ENCODE measurements at places on chromosomes 11 and 22.

DNA sequence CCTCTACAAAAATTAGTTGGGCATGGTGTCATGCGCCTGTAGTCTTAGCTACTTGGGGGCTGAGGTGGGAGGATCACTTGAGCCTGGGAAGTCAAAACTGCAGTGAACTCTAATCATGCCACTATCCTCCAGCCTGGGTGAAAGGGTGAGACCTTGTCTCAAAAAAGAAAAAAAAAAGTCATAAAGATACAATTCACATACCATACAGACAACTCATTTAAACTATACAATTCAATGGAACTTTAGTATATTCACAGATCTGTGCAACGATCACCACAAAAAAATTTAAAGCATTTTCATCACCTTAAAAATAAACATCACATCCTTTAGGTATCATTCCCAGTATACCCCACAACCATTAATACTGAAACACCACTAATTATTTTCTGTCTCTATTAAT, 201.2 kb downstream of the PGR start:
- DNase-seq: peak; percentile 23

DNA sequence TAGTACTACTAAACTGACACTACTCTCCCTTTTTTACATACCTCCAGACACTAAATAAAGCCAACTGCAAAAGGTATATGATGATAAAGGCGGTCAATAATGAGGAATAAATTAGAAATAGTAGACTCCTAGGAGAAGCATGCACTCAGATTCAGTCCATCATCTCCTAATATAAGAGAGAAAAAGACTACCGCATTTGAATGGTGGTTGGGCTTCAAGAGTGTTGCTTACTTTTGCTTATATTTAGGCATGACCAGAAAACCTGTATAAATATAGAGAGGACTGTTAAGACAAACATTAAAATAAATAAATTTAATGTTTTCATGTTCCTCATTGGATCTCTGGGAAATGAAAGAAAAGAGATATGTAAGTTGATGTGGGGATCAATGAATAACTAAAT, 1137.0 kb downstream of the FAM181B start:
- DNase-seq: no peak

- peak; percentile 9 for DNase-seq
Observed at GRCh38 chr11:68099474-68100405, 21.4 kb downstream of the CHKA start.

- no peak for DNase-seq
Observed at GRCh38 chr22:46721501-46722085, 16.5 kb downstream of the CERK start.

- DNase-seq: no peak
Observed at GRCh38 chr22:47011131-47011858, 248.8 kb downstream of the TBC1D22A start.

DNA sequence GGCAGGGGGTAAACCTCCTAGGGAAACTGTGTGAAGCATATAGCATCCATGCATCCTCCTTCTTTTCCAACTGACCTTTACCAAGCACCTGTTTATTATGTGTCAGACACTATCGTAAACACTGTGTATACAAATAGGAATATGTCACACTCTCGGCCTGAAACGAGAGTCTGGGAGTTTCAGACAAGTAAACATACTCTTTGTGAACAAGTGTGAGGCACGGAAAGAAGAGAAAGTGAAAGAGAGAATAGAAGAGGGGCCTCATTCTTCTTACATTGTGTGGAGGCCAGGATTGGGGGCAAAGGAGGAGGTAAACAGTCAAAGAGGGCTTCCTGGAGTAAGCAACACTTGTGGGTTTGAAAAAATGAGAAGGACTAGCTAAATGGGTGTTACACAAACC, 16.4 kb downstream of the CSNK2A3 start:
- no peak for DNase-seq

- peak; percentile 13 for DNase-seq
Observed at GRCh38 chr11:116931206-116931953, 94.0 kb upstream of the APOA1 start.

- no peak for DNase-seq
Observed at GRCh38 chr11:70496591-70497535, 98.5 kb downstream of the CTTN start.

DNA sequence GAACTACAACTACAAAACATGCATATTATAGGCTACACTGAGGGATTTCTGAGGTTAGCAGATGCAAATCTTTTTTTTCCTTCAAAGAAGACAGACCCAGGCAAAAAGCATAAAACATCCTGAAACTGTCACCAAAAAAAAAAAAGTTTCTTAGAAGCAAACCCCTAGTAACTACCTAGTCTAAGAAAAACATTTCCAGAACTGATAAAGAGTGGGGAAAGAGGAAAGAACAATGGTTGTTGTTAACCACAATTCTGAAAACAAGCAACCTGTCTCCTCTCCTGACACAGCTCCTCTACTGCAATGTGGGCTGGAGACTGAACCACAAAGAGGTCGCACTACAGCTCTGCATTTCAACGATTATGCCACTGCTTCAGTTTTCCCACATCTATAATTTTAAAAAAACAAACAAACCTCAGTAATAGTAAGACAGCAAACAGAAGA, 15.0 kb downstream of the DENND5A start:
- DNase-seq: no peak

GRCh38 chr11:56750190-56750589, 1.7 kb upstream of the OR9G4 start:
- DNase-seq: no peak

DNA sequence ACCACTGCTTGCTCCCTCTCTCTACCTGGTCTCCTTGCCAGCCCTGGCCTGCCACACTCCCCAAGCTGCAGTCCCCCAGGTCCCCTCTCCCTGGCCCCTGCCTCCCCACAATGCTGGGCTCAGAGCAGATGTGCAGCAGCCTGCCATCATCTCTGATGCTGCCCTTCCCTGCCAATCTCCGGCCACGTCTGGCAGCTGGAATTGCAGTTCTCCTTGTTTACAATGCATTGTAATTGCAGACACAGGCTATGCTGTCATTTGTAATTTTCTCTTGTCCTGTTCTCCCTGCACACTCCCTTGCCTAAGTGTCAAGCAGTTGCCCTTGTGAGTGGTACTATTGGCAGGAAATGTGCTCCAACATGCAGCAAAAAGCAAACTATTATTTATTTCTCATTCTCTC, 222.3 kb downstream of the NTM start:
- no peak for DNase-seq

DNA sequence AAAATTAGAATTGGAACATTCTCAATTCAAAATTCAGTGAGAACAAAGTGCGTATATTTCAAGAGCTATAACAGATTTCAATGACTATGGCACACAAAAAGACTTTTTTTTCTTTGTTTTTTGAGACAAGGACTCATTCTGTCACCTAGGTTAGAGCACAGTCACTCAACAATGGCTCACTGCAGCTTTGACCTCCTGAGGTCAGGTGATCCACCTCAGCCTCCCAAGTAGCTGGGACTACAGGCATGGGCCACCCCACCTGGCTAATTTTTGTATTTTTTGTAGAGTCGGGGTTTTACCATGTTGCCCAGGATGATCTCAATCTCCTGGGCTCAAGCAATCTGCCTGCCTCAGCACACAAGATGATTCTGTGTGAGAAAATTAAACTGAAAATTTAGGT, 51.5 kb downstream of the PIK3C2A start:
- DNase-seq: no peak

DNA sequence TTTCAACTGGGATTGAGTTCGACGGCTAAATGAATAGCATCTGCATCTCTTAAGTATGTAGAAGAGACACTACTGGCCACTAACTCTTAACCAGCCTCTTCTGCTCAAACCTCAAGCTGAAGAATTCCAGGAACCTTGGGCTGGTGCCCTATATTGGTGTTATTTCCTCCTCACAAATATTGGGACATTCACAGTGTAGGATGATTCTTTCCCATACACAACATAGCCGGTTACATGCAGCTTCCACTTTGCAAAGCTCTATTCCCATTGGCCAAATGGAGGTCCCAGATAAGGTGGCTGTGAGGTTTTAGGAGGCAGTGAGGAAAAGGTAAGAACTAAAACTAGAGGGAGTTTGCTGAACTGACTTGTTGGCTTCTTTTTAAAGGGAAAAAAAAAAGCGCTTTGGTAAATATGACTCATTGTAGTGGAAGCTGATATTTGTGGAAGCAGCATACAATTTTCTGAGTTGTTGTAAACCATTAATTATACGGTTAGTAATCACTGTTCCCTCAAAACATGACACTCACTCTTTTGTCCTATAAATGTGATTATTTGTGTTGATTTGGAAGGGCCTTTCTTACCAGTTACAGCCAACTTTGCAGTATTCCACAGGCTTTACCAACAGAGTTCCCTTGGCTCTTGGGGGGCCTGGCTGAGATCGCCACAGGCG, 17.6 kb downstream of the C22orf31 start:
- peak; percentile 62 for DNase-seq

DNA sequence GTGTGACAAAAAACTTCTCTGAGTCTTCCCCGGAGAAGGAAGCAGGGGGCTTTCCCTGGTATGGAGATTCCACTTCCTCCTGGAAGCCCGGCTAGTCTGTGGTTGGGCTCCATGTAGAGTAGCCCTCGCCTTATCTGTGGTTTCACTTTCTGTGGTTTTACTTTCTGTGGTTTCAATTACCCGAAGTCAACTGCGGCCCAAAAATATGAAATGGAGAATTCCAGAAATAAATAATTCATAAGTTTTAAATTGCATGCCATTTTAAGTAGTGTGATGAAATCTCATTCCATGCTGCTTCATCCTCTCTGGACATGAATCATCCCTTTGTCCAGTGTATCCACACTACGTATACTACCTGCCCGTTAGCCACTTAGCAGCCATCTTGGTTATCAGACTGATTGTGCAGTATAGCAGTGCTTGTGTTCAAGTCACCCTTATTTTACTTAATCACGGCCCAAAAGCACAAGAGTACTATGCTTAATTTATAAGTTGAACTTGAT, 275.0 kb upstream of the SESN3 start:
- DNase-seq: peak; percentile 91

DNA sequence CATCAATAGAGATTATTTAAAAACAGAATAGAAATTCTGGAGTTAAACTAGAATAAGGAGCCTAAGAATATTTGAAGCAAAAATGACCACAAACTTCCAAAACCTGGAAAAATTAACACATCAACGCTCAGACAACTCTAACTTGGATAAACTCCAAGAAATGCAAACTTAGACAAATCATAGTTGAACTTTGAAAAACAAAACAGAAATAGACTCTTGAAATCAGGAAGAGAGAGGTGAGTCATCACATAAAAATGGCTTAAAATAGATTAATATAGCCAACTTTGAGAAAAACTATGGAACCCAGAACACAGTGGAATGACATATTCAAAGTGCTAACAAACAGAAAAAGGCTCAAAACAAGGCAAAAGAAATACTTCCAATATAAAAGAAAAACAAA, 974.2 kb downstream of the JRKL start:
- DNase-seq: peak; percentile 65

DNA sequence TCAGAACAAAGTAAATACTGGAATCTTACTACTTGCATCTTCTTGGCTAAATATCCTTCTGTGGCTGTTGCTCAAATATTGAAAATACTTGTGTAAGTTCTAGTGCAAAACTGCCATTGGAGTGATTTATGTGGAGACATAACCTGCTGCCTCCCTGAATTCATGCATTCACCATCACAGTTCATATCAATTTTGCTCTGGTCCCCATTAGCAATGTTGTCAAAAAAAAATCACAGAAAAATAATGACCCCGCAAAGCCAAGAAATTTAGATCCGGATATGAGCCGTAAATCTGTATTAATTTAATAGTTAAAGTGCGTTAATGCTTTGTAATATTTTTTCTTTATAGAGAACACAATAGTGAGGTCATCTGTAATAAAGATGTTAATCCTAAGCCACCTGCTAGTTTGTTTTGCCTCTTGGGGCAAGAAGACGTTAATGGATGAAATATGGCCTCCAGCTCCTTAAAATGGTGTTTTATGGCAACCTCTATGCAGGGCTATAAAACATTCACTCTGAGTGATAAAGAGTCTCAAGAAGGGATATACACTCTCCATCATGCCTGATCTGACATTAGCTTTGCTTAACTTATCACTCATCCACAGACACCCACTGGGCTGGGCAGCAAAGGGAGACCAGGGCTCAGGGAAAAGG, 255.9 kb downstream of the INSC start:
- DNase-seq: no peak

- DNase-seq: no peak
Observed at GRCh38 chr22:49937758-49938564, 19.5 kb downstream of the CRELD2 start.

DNA sequence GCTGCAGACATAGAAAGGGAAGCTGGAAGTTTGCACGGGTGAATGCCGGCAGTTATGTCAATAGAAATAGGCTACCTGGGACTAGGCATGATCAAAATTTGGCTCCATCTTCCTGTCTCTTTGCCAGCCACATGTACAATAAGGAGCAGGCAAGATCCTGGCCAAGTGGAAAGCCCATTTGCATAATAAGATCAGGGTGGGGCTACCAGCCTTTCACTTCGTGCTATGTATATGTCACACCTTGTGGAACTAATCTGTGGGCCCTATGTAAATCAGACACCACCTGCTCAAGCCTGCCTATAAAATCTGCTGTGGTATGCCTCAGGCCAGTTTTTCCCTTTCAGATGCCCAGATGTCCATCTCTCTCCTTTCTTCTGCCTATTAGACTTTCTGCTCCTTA, 79.3 kb upstream of the DRD2 start:
- no peak for DNase-seq

DNA sequence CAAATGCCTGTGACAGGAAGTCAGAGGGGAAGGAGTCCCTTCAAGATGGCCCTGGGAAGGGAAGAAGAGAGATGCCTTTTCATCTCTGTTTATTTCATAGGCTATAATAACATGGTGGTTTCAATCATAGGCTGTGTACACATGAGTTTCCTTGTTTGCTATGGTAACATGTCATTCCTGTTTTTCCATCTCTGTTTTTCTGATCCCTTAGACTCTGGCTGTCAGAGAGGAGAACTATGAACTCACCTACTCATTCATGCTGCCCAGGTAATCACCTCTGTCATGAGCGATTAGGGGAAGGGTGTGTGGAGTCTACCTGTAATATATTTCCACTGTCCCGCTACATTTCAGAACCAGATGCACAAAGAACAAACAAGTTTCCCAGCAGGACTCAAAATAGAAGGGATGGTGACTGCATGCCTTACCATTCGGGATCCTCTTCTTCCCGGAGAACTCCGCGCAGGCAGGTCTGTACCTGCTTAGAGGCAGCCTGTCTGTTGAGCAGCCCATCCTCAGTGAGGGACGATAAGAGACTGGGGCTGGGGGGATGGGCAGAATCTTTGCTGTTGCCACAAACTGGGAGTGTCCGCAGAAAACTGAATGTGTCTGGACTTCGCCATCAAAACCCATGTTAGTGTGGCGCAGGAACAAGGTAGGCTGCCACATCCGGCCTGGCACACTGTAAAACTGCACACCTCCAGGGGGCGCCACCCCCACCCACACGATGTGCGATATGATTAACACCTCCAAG, 7.1 kb upstream of the PEX26 start:
- DNase-seq: no peak
